ENCODE measurements at places on chromosomes 7 and 10. TPM values are rescaled to one million over a fixed set of nuclear protein-coding genes. Genes with fewer than 3 reads are reported as not detected.

DNA sequence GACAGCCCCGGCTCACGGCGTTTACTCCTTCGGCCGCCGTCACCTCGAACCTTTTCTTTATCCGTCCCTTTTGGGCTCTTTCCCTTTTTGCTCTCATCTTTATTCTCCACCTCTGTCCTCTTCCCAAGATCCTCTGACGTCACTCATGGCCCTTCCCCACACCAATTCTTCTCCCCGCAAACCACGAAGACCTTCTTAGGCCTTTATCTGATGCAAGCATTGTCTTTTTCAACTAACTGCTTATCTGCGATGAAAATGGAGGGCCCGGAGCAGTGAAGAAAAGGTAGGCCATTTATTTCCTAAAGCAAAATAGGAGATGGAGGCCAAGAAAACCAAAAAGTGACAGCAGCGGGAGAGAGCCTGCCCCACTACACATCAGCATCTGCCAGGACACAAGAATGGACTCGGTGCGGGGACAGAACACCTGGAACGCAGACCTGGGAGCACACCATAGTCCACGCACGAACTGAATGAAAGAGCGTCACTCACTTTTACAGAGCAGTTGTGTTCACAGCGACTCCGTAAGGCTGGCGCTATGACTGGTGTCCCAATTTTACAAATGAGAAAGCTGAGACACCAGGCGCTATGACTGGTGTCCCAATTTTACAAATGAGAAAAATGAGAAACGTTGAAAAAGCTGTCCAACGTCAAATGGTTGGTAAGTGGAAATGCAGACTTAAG is 45.3 kb downstream of the ZNF777 start:
- no peak for DNase-seq

- DNase-seq = no peak
These were observed 66.4 kb upstream of the SORCS1 start for GRCh38 chr10:107230887-107231286.

GRCh38 chr10:87913156-87913921 is 49.9 kb downstream of the PTEN start:
- DNase-seq = no peak

Gene FAM180A
- 4.8 TPM for total RNA-seq

Gene LIPJ
- total RNA-seq = 0.08 TPM

DNA sequence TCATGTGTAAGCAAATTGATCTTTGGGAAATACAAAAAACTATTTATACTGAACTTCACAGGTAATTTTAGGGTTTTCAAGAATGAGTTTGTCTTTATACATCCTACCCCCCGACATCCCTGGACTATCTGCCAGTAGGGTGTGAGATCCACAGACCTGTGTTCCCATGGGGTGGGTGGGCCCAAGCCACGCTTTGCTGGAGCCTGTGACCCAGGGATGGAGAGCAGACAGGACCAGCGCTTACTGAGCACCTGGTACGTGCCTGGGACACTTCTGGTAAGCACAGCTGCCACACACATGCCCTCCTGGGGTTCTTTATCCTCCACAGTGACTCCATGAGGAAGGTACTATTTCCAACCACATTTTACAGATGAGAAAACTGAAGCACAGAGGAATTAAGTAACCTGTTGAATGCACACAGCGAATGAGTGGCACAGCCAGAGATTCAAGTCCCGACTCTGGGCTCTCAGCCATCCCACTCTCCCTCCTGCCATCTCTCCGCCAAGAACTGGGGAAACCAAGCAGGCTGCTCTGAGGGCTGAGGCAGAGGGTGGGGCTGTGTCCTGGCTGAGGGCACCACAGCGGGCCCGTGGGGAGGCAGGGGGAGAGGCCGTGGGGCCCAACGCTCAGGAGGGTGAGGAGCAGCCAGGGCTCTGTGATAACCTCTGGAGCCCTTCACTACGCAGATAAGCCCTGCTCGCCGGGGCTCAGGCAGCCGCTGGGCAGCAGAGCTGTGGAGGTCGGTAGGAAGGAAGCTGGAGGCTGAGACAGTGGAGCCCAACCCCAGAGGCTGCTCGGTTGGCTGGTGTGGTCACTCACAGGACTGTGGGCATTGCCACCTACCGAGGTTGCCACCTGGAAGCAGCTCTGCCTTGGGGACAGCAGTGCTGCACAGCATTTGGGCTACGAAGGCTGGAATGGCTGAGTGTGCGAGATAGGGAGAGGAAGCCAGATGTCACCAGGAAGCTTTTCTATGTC is 124.2 kb downstream of the ARHGAP22 start:
- DNase-seq = peak; percentile 41

Gene HOXA7
- total RNA-seq = not detected

Gene ABCA13
- 1.0 TPM for total RNA-seq

DNA sequence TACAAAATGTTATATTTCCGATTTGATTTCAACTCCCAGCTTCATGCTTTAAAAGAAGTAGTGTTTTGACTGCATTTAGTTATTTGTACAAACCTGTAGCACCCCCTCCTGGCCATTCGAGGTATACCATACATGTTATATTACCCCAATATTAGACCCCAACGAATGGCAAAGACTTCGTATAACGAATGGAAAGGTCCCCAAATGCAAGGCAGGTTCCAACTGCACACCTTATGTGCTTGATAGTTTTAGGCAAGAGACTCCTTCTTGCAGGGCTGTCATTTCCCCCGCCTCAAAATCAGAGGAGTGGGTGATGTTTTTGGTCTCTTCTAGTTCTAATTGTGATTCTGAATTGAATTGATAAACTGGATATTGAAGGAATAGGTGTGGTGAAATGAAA is 101.1 kb upstream of the TARP start:
- DNase-seq = no peak

- no peak for DNase-seq
These were observed 59.8 kb upstream of the TES start for GRCh38 chr7:116150588-116150987.

Gene UNC5B
- total RNA-seq = 1.8 TPM

Gene GLRX3
- 23.9 TPM for total RNA-seq

DNA sequence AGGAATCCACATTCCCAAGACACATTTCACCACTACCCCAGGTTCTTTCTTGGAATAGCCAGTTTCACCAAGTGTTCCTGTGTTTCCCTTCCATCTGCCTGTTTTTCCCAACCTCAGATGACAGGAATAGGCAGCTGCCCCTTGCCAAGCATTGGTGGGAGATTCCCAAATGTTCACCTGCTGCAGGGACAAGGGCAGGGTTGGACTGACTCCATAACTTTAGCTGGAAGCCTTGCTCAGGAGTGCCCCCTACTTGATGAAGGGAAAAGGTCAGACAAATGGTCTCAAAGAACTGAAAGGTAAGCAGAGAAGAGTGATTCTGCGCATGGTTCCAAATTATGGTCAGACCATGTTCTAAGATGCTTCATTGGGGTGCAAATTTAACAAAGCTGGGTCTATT is 45.1 kb upstream of the LYZL1 start:
- no peak for DNase-seq

Gene CLRN3
- total RNA-seq = 25.1 TPM

Gene RINT1
- 10.0 TPM for total RNA-seq

DNA sequence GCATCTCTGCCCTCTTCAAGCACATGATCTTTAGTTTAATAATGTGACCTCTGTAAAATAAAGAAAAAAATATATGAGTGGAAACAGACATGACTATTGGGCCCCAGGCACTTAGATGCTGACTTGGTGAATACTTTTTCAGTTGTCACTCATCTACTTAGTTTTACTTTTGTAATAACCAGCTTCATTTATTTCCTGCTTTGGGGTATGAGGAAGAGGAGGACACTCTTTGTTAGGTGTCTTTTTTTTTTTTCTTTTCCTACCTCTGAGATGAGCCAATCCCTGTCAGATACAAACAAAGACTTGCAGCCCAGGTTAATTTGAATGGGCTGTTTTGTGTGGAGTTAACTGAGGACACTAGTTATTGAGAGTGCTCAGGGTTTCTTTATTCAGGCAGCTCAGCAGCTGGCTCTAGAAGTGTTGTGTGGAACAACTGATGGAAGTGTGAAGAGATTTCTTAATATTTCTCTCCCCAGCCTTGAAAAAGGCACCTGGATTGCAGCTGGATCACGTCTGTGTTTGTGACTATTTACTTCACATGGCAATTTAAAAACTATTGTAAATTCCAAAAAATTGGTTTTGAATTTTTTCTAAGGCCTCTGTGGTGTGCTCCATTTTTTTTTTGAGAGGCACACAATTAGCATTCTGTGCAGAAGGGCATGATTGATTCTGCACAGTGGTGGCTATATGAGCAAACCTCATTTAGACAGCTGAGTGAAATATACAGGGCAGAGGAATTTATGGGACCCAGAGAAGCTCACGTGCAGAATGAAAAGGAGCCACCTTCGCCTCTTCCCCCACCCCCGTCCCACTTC is 333.8 kb downstream of the LRMDA start:
- no peak for DNase-seq

GRCh38 chr10:43955978-43956377 is 307.3 kb upstream of the ZNF32 start:
- peak; percentile 18 for DNase-seq

Gene NEUROD6
- total RNA-seq = not detected

DNA sequence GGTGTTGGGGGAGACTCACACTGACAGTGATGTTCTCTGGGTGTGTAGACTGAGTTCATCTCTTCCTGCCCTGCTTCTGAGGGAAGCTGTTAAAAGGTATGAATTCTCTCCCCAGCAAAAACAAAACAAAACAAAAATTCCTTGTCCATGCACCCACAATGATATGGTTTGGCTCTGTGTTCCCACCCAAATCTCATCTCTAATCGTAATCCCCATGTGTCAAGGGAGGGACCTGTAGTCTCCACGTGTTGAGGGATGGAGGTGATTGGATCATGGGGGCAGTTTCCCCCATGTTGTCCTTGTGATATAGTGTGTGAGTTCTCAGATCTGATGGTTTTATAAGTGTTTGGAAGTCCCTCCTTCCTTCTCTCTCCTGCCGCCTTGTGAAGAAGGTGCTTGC is 245.5 kb downstream of the GALNT17 start:
- peak; percentile 3 for DNase-seq

GRCh38 chr7:2222516-2222915 is 10.2 kb downstream of the MAD1L1 start:
- no peak for DNase-seq

DNA sequence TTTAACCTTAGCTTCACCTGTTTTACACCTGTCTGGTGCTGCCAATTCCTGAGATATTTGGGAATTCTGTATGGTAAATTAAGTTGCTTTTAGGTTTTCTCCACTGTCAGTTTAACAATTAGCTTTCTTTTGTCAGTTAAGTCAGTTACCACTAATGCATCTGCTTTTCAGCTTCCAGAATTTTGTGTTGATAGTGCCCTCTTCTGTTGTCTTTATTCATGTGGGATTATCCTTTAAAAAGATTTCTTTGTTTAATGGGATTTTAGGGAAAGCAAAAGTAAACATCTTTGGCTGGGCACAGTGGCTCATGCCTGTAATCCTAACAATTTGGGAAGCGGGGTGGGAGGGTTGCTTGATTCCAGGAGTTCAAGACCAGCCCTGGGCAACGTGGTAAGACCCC is 8.1 kb downstream of the TFAM start:
- no peak for DNase-seq

DNA sequence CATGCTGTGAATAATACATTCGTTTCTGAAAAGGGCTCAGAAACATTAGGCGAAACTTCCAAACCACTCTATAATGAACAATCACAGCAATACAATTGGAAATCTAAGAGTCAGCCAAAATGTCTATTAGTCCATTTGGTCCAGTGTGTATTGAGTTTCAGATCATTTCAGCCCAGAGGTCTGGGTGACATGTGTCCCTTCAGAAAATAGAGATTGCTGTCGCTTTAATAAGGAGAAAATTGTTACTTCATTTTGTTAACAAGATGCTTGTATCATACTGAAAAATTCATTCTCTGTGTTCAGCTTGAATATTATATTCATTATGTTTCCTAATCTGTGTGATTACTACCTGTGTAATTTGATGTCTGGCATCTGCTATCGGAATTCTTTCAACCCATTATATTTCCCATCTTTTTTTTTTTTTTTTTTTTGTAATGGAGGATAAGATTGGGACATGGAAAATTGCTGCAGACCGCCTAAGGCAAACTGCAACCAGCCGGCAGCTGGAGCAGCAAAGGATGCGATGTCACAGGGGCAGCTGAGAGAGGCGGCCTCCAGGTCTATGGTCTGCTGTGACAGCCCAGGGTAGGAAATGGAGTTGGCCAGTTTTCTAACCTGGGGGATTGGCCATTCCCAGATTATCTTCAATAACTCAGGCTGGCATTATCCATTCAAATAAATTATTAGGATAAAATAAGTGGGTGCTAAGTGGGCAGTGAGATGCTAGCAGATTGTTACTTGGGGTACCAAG is 170.9 kb upstream of the NPVF start:
- DNase-seq = no peak

- no peak for DNase-seq
These were observed 92.8 kb downstream of the LCOR start for GRCh38 chr10:96924861-96925260.

Gene TRAPPC14
- total RNA-seq = 7.9 TPM

Gene HSPA12A
- 2.7 TPM for total RNA-seq

Gene CLCN1
- total RNA-seq = not detected

Gene VIPR2
- total RNA-seq = 0.28 TPM

DNA sequence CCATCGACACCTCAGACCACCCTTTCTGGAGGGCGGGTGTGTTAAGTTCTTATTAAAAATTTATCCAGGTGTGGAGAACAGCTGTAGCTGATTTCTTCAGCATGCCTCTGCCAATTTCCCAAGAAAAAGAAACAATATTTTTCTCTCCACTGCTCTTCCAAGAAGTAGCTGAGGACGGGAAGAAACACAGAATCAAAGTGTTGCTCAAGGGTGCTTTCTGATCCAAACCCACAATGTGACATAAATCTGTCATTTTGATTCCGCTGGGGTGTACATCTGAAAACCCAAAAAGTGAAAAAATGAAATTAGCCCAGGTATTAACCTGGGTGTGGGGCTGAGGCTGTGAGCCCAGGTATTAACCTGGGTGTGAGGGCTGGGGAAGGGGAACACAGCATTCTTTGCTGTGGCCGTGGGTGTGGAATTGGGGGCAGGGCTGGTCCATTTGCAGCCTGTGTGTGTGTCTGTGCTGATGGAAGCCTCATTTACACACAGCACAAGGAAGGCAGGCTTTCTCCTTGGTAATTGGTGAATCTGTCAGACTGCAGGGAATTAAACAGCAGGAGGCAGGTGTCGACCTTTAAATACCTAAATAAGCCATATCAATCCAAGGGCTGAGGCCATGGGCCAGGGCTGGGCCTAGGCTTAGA is 48.4 kb upstream of the CCDC3 start:
- no peak for DNase-seq

Gene GPR158
- total RNA-seq = not detected

- peak; percentile 46 for DNase-seq
These were observed 46.8 kb downstream of the TBXAS1 start for GRCh38 chr7:139875821-139876241.

GRCh38 chr10:89909752-89910151 is 208.4 kb downstream of the KIF20B start:
- no peak for DNase-seq

DNA sequence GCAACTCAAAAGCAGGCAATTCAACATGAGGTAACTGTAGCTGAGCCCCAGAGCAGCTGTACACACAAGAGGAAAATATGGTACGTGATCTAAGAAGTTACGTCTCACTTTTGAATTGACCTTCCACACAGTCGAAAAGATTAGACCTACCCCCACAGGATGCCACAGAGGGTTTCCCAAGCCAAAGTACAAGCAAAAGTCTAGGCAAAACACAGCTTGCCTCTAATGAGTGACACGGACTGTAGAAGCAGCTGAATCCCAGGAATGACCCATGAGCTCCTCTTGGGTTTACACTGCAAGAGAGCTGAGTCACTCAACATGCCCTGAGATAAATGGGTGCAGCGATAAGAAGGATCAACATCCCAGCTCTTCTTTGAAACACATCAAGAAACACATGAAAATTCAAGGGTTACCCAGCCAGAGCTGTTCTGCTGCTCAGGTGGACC is 9.8 kb downstream of the CREB3L2 start:
- DNase-seq = no peak
